Neural crest cell (in vitro differentiated cells): ENCODE measurements at places on chromosomes 3 and 15.

DNA sequence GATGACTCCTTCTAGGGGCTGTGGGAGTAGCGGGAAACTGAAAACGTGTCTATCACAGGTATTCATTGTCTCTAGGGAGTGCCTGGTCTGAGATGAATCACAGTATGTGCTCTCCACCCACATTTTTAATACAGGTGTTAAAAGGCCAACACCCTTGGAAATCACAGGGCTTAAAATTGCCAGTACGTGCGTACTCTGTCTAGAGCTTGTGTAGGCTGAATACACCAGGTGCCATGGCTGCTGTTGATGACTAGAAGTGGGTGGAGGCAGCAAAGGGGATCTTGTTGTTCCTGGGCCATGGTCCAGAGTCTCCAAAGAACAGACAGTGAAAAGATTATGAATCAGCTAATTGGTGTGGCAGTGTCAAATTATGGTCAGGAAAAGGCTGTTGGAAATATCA, 35.1 kb upstream of the P3H2 start:
- DNase-seq: no peak

- peak; percentile 44 for DNase-seq
Observed at GRCh38 chr15:31280046-31280830, 46.4 kb upstream of the KLF13 start.

DNA sequence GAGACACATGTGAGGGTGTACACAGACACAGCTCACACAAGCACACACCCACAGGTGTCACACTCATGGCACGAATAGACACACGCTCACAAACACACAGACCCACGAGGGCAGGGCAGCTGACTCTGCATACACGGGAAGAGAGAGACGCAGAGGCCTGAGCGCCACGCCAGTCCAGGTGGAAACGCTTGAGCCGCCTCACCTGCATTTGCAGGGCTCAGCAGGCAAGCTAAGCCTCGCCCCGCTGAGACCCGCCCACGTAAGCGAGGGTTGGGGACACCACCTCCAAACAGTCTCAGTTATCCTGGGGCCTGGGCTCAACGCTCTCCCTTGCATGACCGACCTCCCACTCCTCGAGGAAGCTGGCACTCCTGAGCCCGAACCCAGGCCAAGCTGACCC, 73.2 kb downstream of the TLE3 start:
- DNase-seq: no peak

DNA sequence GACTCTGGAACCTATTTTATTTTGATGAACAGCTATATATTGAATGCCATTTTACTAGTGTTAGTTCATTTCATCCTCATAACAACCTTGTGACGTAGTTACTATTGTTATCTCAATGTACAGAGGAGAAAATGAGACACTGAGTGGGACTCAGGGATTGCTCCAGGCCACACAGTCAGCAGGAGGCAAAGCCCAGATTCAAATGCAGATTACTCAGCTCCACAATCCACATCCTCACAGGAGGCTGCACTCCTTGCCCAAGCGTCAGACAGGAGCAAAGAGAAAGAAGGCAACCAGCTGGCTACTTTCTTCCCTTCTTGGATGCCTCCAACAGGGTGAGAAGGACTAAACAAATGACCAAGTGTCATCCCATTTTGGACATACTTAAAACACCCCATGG, 92.0 kb upstream of the CCDC54 start:
- no peak for DNase-seq

DNA sequence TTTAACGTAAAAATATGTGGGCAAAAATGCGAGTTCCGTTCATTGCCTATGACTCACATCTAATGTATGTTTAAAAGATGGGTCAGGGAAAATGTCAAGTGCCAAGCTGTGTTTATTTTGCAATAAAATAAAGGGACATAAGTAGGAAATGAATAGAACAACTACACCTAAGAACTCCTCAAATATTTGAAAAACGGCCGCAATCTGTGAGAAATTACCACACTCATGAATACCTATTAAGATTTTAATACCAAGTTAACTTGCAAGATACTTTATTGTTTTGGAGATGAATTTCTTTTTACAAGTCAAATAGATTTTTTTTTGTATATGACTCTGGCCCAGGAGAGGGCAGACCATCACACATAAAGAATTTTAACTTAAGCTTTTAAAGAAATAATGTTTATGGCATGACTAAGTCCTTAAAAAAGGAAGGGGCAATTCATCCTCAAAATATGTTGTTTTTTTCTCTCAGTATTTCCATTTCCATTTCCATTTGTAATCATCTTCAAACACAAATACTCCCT, 152.7 kb downstream of the SUCNR1 start:
- DNase-seq: no peak

DNA sequence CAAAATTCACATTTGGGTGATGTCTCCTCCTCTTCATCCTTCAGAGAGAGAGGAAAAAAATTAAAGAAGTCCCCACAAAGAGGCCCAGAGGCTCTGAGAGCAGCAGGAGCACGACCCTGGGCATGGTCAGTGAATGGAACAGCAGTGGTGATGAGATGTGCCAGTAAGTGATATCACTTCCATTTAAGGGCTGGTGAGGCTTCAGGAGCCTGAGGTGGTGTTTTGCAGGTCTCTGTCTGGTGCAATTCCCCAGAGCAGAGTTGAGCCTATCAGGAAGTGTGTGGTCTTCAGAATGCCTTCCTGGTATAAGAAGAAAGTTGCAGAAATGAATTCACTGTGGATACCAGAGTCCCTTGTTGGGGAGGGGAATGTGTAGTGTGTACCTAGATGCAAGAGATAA, 21.4 kb downstream of the ERICH6 start:
- DNase-seq: no peak

GRCh38 chr15:49832511-49832910, 211.7 kb downstream of the DTWD1 start:
- DNase-seq: no peak

- no peak for DNase-seq
Observed at GRCh38 chr3:168186293-168186983, 90.7 kb upstream of the GOLIM4 start.

DNA sequence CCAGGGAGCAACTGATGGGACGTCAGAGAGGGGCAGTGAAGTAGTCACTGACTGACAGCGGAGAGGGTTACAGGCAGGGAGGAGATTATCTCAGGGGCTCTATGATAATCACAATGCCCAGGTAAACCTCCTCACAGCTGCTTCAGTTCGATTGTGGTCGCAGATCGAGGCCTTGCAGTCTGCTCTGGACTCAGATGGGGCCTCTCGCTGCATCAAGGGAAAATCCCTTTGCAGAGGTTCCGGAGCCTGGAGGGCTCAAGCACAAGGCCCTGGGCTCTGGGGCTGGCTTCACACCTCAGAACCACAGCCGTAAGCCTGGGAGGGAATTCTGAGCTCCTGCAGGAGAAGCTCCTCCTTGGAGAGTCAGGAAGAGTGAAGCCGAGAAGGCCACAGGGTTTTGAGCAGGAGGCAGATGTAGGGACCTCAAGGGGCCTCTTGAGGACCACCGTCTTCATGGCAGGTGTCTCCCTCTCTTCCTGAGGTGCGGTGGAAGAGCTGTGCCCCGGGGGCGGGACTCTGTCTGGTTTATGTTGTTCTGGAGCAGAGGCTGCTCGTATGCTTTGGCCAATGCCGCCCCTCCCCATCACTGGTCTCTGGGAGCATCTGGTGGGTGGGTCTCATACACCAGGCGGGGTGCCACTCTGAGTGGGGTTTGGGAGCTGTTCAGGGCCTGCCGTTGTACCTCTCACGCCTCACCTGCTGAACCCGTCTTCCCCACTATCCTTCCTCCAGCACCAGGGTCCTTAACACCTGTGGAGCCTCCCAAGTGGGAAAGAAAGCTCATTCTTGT, 19.5 kb upstream of the SNRPA1 start:
- DNase-seq: no peak

- DNase-seq: no peak
Observed at GRCh38 chr3:177804646-177805045, 607.4 kb upstream of the TBL1XR1 start.

DNA sequence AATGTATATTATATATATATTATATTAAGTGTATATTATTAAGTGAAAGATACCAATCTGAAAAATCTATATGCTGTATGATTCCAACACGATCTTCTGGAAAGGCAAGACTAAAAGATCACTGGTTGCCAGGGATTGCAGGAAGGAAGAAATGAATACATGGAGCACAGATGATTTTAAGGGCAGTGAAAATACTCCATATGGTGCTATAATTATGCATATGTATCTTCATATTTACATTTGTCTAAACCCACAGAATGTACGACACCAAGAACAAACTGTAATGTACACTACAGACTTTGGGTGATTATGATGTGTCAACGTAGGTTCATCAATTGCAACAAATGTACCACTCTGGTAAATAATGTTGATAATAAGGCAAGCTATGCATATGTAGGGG, 194.7 kb upstream of the MME start:
- DNase-seq: no peak

DNA sequence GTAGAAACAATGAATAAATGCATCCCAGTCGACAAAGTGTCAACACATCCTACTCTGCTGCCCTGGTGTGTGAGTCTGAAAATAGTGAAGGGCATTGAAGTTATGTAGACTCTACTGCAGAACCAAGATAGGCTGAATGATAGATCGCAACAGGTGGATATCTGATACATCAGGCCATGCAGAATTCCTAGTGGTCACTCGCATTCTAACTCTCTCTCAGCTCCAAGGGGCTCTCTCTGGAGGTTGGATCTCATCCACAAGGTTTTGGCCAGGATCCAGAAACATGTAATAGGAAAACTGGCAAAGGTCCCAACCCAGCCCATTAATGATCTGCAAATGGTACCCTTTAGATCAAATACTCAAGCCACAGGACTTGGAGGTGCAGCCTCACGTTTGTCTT, 514.1 kb downstream of the MAGI1 start:
- no peak for DNase-seq

DNA sequence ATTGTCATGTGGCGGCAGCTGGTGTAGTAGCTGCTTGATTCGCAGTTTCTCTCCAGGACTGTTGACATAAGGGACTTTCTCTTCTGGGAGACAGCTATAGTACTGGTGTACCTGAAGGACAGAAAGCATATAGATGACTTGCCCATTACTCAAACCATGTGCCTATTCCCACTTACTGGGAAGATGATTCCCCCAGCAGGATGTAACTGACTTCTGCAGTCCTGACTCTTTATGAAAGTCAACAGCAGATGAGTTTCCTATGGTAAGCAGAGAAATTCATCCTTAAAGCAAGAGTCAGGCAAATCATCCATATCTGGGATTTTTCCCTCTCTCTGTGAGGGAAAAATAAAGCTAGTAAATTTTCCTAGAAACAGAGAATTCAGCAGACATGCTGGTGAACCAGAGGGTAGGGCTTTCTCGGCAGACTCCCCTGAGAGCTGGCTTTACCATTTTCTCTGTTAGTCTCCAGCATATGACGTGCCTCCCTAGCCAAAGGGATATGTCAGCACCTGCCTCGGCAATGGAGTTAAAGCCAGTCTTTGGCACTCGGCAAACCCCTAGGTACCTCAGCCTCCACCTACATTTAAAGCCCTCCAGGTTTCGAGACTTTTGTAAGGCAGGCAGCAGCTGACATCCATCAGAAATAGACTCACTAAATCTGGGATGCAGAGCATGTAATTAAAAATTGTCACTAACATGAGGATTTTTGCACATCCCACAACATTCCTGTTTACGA, 62.1 kb downstream of the PRICKLE2 start:
- DNase-seq: no peak

- DNase-seq: no peak
Observed at GRCh38 chr15:34311563-34311962, 26.0 kb downstream of the SLC12A6 start.

- DNase-seq: no peak
Observed at GRCh38 chr3:110615454-110615853, 456.2 kb upstream of the NECTIN3 start.

DNA sequence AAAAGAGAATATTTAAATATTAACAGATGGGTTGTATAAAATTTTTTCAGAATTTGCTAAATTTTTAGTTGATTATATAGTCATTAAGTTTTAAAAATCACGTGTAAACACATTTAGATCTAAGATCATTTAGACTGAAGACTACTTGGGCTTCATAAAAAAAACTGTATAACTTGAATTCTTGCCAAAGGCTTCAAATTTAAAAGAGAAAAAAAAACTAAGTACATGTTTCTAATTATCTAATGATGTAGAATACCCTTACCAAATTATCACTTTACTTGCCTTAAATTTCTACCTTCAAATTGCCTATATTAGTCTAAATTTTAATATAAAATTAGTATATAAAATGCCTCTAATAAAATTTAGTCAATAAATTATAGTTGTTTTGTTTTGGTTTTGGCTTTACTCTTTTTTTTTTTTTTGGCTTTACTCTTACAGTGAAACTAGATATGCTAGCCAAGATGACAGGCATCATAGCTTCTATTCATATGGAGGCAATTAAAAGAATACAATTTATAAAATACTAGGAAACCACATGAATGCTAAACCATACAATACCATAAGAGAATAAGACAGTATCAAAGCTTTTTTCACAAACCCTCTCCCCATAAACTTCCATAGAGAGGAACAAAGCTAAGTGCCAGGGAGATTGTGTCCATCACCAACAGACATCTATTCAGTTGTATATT, 183.1 kb upstream of the KCNMB2 start:
- DNase-seq: no peak

DNA sequence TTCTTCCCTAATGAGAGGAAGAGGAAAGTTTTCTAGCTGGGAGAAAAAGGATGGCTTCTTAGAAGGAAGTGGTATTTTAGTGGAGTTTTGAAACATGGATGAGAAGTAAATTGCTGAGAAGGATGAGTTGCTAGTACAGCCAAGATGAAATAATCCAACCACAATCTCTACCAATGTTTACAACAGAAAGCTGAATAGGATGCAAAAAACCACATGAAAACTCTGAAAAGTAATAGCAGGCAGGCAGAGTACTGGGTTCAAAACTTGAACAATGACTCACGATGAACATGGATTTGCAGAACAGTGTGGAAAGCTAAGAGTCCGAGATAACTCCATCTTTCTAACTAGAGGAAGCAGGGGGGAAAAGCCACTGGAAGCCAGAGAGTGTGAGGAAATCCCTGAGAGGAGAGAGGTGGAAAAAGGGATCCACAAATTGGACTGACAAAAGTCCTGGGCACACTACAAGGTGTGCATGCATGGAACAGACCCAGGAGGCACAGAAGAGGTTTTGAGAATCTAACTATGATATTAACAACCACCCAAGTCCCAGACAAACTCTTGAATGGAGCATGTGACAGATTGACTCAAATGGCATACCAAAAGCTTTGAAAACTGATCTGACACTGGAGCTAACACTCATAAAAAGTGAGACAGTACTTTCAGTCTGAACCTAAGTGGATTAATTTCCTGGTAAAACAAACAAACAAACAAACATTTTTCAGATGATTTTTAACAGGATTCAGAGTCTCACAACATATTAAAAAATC, 76.7 kb downstream of the ST6GAL1 start:
- no peak for DNase-seq

DNA sequence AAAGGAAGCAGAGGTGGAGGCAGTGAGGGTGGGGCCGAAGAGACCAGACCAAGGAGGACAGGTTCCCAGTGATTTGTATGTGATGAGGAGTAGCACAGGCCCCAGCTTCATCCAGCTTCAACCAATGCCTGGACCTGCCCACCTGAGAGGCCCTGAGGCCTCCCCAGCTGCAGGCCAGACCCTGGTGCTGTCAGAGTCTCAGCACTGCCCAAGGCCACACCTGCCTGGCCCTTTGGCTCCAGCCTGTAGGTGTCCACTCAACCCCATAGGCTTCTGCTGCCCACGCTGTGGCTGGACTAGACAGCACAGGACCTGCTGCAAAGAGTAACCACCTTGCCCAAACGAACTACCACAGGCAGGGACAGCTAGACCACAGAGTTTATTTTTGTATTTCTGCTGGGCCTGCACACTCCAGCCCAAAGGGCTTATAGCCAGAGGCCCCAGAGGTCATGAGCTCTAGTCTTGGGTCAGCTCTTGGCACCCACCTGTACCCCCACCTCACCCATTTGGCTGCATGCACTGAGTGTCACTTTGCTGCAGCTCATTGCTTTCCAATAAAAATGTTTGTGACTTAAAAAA, 81.9 kb upstream of the CDV3 start:
- no peak for DNase-seq
